ENCODE measurements at places on chromosomes 5 and 9.

GRCh38 chr5:133376986-133377385, 235.4 kb downstream of the FSTL4 start:
- DNase-seq, result no peak

DNA sequence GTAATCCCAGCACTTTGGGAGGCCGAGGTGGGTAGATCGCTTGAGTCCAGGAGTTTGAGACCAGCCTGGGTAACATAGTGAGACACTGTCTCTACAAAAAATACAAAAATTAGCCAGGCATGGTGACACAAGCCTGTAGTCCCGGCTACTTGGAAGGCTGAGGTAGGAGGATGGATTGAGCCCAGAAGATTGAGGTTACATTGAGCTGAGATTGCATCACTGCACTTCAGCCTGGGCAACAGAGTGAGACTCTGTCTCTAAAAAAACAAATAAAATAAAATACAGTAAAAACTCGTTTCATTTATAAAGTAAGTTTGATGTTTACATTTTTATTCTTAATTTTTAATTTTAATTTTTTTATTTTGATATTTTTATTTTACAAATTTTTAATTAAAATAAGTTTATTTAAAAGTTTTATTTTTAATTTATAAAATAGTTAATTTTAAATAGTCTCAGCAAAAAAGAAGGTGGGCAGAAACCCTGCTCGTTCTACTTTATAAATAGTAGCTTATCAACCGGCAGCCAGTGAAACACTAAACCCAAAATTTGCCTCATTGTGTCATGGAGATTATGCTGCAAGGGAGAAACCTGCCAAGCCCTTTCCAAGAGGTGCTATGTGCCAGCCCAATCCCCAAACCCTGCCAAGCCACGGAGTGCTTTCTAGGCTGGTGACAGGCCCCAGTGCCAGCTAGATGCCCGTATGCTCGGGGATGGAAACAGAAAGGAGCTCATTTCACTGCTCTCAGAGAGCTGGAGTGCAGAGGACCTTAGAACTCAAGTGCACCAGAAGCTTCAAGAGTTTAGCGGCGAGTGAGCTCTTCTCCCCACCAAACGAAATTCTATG, 38.9 kb downstream of the SERINC5 start:
- no peak for DNase-seq

DNA sequence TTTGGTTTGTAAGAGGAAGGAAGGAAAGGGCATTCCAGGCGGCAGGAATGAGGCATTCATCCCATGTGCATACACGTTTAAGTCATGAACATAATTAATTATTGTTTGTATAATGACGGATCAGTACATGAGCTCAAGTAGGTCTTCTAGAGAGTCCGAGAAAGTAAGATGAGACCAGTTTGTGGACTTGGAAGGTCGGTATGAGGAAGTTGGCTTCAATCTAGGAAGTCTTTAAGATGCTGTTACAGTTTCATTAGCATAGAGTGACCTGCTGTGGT, 2.1 kb downstream of the GTF3C4 start:
- no peak for DNase-seq

- DNase-seq, result no peak
Observed at GRCh38 chr5:98497418-98497817, 276.0 kb upstream of the RGMB start.

DNA sequence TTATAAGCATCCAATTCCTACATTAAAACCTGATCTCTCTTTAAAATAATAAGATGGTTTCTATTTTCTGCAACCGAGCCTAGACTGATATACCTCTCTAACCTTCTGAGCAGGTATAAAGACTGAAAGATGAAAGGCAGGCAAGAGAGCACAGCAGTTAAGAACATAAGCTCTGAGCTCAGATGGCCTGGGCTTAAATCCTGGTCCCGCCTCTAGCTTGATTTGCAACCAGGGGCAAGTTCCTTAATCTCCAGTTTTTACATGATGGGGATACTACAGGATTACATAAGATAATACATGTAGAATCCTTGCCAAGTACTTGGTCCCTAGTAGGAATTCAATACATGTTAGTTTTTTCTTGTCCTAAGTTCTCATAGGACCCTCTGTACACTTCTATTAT, 33.9 kb downstream of the SLC24A2 start:
- DNase-seq, result no peak

- no peak for DNase-seq
Observed at GRCh38 chr9:85927076-85927475, 13.9 kb upstream of the NAA35 start.

All from activated T-cell treated with anti-CD3 and anti-CD28 coated beads for 24 hours (primary cell).